ENCODE measurements at places on chromosomes 12 and 14. TPM values are rescaled to one million over a fixed set of nuclear protein-coding genes. Genes with fewer than 3 reads are reported as not detected.

- no peaks in the 10 kb centered on the region for H3K27me3 ChIP-seq
- DNase-seq = no peak
- no peaks in the 10 kb centered on the region for H3K4me1 ChIP-seq
- H3K27ac ChIP-seq = no peak overlapping the region
- no peak overlapping the region for H3K4me3 ChIP-seq
These were observed 152.1 kb downstream of the ITPR2 start for GRCh38 chr12:26680727-26681455.

Gene IL22
- total RNA-seq = 0.26 TPM

Gene NOXRED1
- 0.30 TPM for total RNA-seq

GRCh38 chr12:8145754-8146441 lies 10.9 kb upstream of the ZNF705A start:
- peaks cover 3% of the 10 kb centered on the region for H3K27me3 ChIP-seq
- H3K4me1 ChIP-seq = no peaks in the 10 kb centered on the region
- peaks cover 11% of the 10 kb centered on the region for H3K36me3 ChIP-seq
- DNase-seq = no peak
- no peak overlapping the region for H3K4me3 ChIP-seq

- no peaks in the 10 kb centered on the region for H3K36me3 ChIP-seq
- no peaks in the 10 kb centered on the region for H3K4me1 ChIP-seq
- no peaks in the 10 kb centered on the region for H3K27me3 ChIP-seq
- no peak overlapping the region for H3K4me3 ChIP-seq
These were observed 140.7 kb downstream of the DPF3 start for GRCh38 chr14:72753044-72753710.

DNA sequence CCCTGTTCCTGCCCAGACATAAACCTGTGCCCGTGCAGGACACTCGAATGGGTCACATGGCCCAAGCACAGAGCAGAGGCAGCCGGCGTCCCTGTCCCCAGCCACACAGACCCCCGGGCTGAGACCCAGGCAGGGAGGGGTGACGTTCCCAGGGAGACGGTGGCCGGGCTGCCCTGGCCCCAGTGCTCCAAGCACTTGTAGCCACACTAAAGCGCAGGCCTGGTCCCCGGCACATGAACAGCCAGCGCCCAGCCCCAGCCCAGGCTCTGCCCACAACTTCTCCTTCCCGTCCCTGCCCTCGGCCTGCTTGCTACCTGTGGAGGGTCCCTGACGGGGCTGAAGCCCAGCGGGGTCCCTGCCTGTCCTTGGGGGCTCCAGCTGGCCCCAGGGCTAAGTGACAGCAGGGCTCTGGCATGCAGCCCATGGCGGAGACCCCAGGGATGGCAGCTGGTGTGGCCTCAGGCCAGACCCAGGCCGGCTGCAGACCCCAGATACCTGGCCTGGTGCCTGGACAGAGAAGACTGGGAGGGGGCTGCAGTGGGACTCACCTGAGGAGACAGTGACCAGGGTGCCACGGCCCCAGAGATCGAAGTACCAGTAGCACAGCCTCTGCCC lies 338.4 kb downstream of the TMEM121 start:
- peak; percentile 2 for DNase-seq
- peaks cover 35% of the 10 kb centered on the region for H3K27me3 ChIP-seq
- no peak overlapping the region for H3K4me3 ChIP-seq
- no peaks in the 10 kb centered on the region for H3K36me3 ChIP-seq
- no peak overlapping the region for H3K27ac ChIP-seq
- peaks cover 26% of the 10 kb centered on the region for H3K4me1 ChIP-seq

GRCh38 chr12:14356147-14356546 lies 9.3 kb upstream of the ATF7IP start:
- H3K36me3 ChIP-seq = peaks cover 3% of the 10 kb centered on the region
- H3K4me1 ChIP-seq = no peaks in the 10 kb centered on the region
- H3K27ac ChIP-seq = no peak overlapping the region
- no peak for DNase-seq
- no peak overlapping the region for H3K4me3 ChIP-seq

DNA sequence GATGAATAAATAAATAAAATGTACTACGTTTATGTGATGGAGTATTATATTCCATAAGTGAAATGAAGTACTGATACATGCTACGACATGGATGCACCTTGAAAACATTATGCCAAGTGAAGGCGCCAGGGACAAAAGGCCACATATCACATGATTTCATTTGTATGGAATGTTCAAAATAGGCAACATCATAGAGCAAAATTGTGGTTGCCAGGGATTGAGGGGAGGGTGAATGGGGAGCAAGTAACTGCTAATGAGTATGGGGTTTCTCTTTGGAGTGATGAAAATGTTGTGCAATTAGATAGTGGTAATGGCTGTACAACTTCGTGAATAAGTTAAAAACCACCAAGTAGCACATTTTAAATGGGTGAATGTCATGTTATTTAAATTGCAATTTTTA lies 132.8 kb downstream of the SLC38A4 start:
- no peak overlapping the region for H3K27ac ChIP-seq
- H3K4me3 ChIP-seq = no peak overlapping the region
- no peak for DNase-seq
- H3K27me3 ChIP-seq = no peaks in the 10 kb centered on the region
- no peaks in the 10 kb centered on the region for H3K4me1 ChIP-seq

Gene ST8SIA1
- 0.84 TPM for total RNA-seq
